ENCODE measurements at places on chromosomes 2 and 18.

- DNase-seq = no peak
Observed at GRCh38 chr2:51290725-51291124, 258.8 kb upstream of the NRXN1 start.

DNA sequence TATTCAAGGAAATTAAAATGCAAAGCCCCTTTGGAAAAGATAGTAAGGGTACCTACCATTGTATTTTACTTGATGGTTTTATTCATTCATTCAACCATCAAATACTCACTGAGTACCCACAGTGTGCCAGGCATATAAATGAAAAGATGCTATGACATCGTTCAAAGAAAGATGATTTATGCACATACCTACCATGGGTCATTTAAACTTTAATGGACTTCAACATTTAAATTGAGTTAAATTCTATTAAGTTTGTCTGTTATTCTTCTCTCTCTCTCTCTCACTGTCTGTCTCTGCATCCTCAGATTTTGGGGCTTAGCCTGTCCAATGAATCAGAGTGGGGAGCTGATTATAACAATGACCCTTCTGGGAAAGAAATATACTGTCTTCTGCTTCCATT is 87.9 kb downstream of the CERS6 start:
- DNase-seq = no peak

DNA sequence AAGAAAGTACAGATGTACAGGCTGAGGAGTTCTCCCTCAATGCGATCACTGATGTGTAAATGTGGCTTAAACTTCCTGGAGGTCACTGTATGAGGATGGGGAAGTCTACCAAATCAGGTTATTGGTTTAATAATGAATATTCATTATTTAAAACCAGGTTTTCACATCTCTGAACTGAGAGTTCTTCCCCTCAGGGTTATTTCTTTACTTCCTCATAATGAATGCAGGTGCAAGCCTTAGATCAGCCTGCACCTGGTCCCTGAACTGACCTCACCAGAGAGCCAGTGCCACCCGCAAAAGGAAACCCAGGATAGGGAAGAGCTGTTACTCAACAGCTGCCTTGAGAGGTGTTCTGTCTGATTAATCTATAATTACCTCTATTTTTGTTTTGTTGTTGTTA is 369.0 kb downstream of the EPHA4 start:
- DNase-seq = no peak

DNA sequence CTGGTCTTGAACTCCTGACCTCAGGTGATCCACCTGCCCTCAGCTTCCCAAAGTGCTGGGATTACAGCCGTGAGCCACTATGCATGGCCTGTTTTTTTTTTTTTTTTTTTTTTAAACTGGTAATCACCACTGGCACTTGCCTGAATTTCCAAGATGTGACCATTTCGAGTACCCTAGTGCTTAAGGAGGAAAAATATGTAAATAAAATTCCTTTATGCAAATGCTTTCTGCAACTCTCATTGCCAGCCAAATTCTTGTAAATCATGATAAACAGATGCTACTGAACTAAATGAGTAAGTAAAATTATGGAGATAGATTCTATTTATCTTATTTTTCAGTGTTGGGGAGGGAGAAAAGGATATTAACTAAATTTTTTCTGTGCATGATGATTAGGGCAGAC is 18.6 kb downstream of the CDCA7 start:
- no peak for DNase-seq

DNA sequence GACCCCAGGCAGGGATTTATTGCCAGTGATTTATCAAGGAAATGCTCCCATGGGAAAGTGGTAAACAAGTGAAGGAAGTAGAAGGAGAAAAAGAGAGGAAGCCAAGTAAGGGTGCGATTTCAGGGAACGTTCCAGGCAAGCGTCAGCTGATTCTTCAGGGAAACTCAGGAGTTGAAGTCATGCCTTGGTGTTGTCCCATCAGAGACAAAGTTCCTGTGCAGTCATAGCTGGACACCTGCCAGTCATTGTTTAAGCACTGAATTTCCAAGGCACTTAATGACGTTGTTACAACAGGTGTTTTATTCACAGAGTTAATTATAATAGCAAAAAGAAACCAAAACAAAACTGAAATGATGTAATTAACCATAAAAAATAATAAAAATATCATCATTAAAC is 381.8 kb upstream of the CRIM1 start:
- no peak for DNase-seq

DNA sequence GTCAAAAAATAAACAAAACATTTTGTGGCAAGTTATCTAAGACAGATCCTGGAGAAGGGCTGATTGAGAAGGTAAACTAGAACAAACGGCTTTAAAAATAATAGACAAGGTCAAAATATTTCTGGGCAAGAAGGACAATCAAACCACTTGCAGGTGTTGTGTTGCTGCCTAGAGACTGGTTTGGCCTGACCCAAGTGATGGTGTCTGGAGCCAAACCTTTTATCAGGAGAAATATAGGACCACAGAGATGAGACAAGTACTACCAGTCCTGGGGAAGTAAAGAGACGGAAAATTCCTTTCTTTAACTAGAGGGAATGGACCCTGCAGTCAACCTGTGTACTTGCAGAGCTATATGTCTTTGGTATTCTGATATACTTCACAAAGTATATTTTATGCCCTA is 44.2 kb downstream of the PLCL1 start:
- DNase-seq = no peak

GRCh38 chr2:233446121-233446520 is 91.8 kb downstream of the DGKD start:
- no peak for DNase-seq

DNA sequence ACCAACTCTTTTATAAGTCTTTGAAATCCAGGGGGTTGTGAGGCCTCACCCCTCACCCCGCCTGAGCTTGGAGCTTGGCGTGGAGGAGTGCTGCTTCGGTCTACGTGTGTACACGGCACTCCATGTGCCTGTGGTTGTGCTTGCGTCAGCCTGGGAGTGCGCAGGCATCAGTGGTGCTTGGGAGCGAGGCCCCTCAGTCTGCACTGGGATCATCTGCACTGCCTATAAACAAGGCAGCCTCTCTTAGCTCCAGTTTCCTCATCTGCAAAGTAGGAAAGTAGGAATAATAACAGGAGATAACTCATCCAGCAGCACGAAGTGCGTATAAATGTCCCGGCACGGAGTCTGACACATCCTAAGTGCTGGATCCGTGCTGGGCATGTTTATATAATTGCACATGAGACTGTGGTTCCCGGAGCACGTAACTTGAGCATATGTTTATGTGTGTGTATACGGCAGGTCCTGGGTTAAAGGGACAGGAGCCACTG is 1.2 kb downstream of the GYPC start:
- DNase-seq = no peak

DNA sequence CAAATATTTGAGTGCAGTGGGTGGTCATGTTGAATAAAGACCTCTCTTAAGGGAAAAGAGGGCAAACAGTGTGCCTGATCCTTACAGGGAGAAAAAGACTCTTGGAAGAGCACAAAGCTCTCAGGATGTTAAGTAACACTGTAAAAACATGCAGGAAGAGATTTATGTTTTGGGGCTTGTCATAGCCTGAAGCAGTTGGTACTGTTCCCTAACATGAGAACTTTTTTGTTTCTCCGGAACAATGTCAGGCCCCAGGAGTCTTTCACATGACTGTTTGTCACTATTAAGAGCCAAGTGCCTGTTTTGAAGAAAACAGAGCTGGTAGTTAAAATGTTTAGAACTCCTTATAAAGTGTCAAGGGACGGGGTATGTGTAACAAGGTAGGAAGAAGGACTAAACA is 83.7 kb upstream of the B3GNT2 start:
- DNase-seq = peak; percentile 47

Measured in prostate gland (tissue), 2 donors.